KG1 (cell line): ENCODE measurements at places on chromosomes 2 and 18.

DNA sequence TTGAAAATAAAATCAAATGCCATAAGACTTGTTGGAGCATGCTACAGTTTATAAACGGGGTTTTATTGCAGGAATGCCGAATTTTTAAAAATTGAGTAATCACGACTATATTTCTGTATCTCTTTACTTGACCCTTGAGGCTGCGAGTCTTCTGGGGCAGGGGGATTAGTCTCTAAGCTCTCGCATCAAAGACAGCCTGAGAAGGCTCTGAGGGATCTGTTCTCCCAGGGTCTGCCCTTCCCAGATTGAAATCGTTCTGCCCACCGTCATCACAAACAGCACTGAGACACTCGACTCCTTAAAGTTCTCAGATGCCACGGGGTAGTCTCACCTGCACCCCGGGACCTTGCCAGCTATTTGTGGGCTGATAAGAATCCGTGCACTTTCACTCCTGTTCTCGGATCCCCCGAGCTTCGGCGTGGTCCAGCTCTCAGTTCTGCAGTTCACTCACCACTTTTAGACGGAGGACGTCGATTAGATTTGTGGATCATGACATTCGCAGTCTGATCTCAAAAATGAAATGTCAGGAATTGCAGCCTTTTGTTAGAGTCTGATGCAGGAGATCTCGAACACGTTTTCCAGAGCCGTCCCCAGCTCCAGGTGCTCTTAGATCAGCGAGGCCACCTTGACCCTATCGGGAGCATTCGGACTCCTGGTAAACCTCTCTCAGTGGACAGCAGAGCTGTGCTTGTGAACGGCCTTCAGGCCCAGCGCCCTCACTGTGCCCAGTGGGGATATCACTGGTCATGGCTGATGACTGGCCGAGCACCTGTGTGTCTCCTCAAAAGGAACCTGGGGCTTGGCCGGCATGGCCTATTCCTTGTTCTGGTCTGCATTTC is 43.0 kb downstream of the TWIST2 start:
- DNase-seq: no peak

DNA sequence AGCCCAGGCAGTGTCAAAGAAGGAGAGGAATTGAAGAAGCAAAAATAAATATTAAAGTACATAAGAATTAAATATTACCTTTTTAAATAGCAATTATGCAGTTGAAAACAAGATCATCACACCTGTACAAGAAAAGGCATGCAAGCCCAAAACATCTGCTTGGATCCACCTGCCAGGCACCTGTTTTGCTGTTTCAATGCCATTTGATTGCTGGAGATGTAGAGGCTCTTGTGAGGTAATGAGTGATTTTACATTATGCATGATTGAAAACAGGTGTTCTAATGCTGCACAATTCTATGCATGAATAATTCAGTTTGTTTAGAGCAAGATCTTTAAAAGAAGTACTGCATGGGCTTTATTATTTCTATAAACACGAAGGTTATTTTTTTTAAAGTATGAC is 700.6 kb upstream of the ZEB2 start:
- DNase-seq: no peak

DNA sequence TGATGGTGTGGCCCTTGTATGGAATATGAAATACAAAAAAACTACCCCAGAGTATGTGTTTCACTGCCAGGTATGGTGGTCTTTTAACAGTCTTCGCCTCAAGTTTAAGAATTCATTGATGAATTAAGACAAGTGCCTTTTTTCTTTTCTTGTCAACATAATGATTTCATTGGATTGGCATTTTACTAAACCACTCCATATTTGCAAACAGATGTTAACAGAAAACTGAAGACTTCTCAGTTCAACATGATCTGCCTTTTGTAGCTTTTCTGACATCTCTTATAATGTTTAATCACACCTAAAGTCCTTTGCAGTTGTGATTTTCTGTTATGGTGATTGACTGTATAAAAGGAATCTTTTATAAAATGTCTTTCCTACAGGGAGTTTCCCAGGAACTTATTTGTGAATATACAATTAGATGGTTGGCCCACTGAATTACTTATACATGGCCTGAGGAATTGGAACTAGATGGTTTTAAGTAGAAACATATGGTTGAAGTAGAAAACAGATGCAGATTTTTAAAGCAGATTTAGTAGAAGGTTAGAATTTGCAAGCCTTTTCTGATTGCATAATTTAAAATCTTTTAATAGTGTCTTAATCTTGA is 39.7 kb downstream of the DYNC1I2 start:
- no peak for DNase-seq

- no peak for DNase-seq
Observed at GRCh38 chr2:63926815-63927214, 85.1 kb downstream of the UGP2 start.

- no peak for DNase-seq
Observed at GRCh38 chr2:111930875-111931274, 32.5 kb downstream of the MERTK start.

GRCh38 chr18:29496152-29496680 is 1319.3 kb upstream of the CDH2 start:
- DNase-seq: no peak

DNA sequence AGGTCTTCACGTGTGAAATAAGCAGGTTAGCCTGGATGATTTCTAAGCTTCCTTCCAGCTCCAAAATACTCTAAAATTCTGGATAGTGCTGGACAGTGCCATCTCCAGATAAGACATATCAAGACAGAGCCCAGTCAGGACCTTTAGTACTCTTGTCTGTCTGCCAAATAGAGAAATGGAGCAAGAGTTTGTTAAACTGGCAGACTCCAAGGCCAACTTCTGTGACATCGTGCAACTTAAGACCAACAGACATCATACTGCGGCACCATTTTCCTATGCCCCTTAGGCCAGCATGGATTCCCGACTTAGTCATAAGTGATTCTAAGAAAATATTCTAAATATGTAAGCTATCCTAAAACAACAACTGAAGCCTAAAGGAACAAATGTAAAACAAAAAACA is 118.6 kb downstream of the RBMS1 start:
- no peak for DNase-seq

GRCh38 chr2:149797030-149797429 is 209.5 kb upstream of the MMADHC start:
- no peak for DNase-seq

GRCh38 chr2:18430996-18431748 is 129.3 kb downstream of the RDH14 start:
- DNase-seq: no peak

- DNase-seq: no peak
Observed at GRCh38 chr2:208097801-208098200, 26.5 kb downstream of the CRYGD start.

- no peak for DNase-seq
Observed at GRCh38 chr2:45928946-45929345, 277.5 kb downstream of the PRKCE start.
